NCI-H526 treated with DMSO at 0.1 percent for 48 hours (cell line): ENCODE measurements at places on chromosomes 4 and X.

GRCh38 chr4:124025428-124025827 lies 628.8 kb downstream of the SPRY1 start:
- DNase-seq: no peak

GRCh38 chrX:9997524-9997923 lies 30.4 kb downstream of the CLDN34 start:
- no peak for DNase-seq

DNA sequence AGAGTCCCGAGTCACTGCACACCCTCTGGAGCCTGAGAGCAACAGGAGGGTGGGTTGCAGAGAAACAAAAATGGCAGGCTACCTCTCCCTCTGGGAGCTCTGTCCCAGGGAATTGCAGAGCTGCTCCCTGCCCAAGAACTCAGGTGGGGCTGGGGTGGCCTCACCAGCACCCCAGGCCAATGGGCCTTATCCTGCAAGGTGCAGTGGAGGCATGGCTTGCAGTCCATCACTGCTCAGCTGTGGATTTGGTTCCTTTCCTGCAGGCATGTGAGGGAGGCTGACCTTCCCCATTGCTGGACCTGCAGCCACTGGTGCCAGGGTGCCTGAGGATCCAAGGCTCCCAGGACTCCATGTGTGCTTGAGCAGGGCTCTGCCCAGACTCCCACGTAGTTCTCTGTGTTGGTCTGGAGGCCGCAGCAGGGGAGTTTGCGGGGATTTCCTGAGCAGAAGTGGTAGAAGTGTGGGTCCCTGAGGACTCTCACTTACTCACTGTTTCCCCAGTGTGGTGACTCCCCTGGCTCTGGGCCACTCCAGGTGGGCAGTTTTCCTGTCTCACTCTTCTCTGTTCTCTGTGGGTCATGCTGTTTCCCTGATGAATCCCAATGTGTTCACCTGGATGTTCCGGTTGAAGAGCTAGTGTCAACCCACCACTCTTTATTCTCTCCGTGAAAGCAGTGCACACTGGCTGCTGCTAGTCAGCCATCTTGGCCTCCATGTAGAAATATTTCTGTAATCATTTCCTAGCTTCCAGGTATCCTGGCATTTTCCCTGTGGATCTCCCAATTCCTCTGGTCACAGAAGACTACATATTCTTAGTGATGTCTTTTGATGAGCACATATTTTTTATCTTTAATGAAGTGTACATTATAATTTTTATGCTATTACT lies 82.3 kb downstream of the ARHGAP24 start:
- DNase-seq: no peak

- no peak for DNase-seq
These were observed 20.4 kb upstream of the FHL1 start for GRCh38 chrX:136126872-136127406.

- DNase-seq: no peak
These were observed 118.9 kb downstream of the KLHL4 start for GRCh38 chrX:87636533-87636932.

DNA sequence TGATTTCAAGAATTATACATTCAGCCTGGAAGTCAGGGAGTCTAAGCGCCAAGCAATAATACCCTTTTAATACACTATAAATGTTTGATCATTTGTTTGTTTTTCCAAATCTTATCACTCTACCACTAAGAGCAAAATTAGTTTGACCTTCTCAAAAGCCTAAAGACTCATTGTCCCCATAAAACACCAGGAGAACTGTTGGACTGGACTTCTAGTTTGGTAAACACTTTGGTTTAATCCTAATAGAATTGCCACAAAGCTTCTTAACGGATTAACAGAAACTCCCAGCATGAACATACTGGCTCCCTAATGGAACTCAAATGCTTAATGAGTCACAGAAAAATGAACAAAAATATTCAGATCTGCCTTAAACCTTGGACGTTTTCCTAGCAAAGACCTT lies 34.9 kb downstream of the SYTL5 start:
- DNase-seq: no peak

GRCh38 chrX:40406330-40406859 lies 174.4 kb upstream of the ATP6AP2 start:
- DNase-seq: no peak

- no peak for DNase-seq
These were observed at the start of gene DDIT4L for GRCh38 chr4:100189820-100190642. Gene DDIT4L (minus strand): TSS chr4:100190468. CDS start chr4:100189983, 485 bp downstream.

DNA sequence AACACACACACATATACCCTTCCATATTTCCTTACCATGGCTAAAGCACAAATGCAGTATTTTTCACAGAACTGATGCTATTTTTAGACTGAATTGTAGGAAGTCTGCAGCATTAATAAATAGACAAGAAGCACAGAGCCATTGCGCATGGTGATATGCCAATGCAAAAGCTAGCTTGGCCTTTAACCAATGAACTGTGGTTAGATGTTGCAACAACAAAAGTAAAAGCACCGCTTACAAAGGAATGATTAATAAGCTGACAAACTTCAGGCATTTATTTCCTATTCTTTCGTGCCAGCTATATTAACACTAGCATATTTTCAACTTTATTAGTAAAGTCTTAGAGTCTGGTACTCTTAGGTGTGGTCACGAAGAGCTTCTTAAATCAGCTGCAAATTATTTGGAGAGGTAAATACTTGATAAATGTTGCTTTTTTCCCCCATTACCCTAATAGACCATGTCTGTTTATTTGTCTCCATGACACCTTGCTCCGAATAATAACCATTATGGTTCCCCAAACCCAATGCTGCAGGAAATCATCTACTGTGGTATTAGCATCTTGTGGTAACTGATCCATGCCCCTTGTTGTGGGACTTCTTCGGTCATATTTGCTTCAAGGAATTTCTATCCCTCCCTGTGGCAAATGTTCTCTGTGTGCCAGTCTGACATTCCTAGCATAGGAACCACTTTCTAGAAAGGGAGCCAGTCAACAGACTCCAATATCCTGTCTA lies 306.1 kb upstream of the TAPT1 start:
- DNase-seq: no peak

DNA sequence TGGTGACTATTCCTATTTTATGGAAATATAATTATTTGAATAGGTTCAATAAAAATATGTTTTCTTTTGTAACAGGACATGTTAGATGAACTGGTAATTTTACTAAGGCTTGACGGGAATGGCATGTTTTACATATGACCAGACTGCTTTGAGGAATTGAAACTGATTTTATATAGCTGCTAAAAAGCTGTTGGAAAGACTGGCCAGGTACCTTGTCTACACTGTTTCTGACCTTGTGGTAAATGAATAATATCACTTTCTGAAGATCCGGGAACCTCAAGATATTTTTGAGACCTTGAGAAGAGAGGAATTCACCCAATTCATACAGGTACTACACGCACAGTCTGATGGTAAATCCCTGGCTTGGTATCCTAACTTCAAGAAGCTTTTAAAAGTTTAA lies 42.1 kb upstream of the USP46 start:
- no peak for DNase-seq

GRCh38 chr4:124631760-124632159 lies 80.8 kb downstream of the ANKRD50 start:
- no peak for DNase-seq

GRCh38 chrX:107669261-107669660 lies 41.0 kb downstream of the PRPS1 start:
- DNase-seq: no peak

DNA sequence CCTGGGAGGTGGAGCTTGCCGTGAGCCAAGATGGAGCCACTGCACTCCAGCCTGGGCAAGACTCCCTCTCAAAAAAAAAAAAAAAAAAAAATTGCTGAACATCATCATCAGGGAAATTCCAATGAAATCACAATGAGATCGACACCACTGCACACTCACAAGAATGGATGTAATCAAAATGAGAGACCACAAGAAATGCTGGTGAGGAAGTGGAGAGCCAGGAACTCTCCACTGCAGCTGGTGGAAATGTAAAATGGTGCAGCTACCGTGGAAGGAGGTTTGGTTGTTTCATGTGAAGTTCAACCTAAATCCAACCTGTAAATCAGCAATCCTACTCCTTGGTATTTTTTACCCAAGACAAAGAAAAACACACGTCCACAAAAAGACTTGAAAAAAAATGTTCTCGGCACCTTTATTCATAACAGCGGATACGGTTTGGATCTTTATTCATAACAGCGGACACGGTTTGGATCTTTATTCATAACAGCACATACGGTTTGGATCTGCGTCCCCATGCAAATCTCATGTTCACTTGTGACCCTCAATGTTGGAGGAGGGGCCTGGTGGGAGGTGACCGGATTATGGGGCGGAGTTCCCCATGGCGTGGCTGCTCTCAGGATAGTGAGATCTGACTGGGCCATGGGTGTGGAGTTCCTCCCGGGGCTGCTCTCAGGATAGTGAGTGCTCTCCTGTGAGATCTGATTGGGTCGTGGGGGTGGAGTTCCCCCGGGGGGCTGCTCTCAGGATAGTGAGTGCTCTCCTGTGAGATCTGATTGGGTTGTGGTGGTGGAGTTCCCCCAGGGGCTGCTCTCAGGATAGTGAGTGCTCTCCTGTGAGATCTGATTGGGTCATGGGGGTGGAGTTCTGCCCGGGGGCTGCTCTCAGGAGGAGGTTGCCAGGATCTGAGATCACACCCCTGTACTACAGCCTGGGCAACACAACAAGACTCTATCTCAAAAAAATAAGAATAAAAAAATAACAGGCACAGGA lies 7.7 kb downstream of the GAK start:
- peak; percentile 74 for DNase-seq

- no peak for DNase-seq
These were observed 355.7 kb downstream of the MID1IP1 start for GRCh38 chrX:39157006-39157405.

- DNase-seq: no peak
These were observed 8.4 kb downstream of the SCD5 start for GRCh38 chr4:82790060-82790660.

DNA sequence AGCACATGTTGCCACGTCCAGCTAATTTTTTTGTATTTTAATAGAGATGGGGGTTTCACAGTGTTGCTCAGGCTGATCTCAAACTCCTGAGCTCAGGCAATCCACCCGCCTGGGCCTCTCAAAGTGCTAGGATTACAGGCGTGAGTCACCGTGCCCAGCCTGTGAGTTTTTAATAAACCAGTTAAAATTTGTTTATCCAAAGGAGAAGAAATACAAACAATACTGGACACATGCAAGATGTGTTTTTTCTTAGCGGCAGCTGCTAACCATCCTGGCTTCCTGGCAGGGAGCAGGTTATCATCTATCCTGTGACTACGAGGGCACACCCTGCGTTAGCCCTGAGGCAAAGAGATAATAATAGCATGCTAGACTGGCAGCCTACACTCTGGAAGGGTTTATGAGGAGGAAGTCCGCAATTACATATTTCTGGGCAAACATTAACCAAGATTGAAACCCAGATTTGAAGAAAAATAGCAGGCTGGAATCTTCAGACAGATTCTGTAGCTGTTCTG lies 191.4 kb downstream of the SPRY1 start:
- DNase-seq: peak; percentile 94

DNA sequence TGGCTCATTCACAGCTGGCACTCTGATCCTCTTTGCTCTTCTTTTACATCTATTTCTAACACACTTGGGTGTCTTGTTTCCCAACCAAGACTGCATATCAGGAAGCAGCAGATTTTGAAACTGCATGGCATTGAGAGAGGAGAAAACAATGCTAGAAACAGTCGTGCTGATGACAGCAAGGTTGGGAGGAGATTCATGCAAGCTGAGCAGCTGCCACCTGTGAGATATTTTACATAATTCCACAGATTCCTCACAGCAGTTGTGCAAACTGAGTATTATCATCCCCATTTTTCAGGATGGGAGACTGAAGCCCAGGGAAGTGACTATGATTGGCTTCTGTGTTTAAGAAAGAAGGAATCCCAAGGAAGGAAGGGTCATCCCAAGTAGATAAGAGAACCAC lies 105.0 kb downstream of the SLC2A9 start:
- no peak for DNase-seq

GRCh38 chr4:20347531-20347930 lies 95.8 kb downstream of the SLIT2 start:
- DNase-seq: no peak

DNA sequence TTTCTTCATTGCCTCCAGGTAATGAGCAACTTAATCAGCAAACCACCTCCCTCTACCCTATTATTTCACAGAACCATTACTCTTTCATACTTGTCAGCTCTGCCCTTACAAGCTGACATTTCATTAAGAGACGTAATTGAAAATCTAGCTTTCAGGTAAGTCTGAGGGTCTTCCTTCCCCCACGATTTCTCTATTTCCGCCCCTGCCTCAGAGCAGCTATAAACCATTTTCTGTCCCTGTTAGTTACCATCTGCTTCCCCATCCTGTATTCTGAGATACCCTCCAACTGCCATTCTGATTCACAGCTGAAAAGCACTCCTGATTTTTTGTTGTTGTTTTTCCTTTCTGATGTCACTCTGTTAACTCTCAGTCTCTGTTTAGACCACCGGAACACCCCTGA lies 37.1 kb downstream of the SH3RF1 start:
- no peak for DNase-seq
